ENCODE measurements at places on chromosomes 6 and 20. TPM values are rescaled to one million over a fixed set of nuclear protein-coding genes. Genes with fewer than 3 reads are reported as not detected.

- H3K4me1 ChIP-seq, result peaks cover 11% of the 10 kb centered on the region
- H3K36me3 ChIP-seq, result no peaks in the 10 kb centered on the region
- DNase-seq, result no peak
- no peaks in the 10 kb centered on the region for H3K27me3 ChIP-seq
Observed at GRCh38 chr20:11499101-11499634, 418.5 kb upstream of the BTBD3 start.

- no peak overlapping the region for H3K27ac ChIP-seq
- no peak overlapping the region for H3K4me3 ChIP-seq
- peaks cover 7% of the 10 kb centered on the region for H3K4me1 ChIP-seq
- no peaks in the 10 kb centered on the region for H3K36me3 ChIP-seq
- DNase-seq, result no peak
Observed at GRCh38 chr6:20933057-20933788, 399.0 kb downstream of the CDKAL1 start.

- H3K4me1 ChIP-seq, result peaks cover 71% of the 10 kb centered on the region
- no peaks in the 10 kb centered on the region for H3K27me3 ChIP-seq
- H3K27ac ChIP-seq, result peak overlapping the region; percentile 100
- no peak for DNase-seq
- no peaks in the 10 kb centered on the region for H3K36me3 ChIP-seq
Observed at GRCh38 chr20:47318027-47318585, 38.4 kb downstream of the ZMYND8 start.

DNA sequence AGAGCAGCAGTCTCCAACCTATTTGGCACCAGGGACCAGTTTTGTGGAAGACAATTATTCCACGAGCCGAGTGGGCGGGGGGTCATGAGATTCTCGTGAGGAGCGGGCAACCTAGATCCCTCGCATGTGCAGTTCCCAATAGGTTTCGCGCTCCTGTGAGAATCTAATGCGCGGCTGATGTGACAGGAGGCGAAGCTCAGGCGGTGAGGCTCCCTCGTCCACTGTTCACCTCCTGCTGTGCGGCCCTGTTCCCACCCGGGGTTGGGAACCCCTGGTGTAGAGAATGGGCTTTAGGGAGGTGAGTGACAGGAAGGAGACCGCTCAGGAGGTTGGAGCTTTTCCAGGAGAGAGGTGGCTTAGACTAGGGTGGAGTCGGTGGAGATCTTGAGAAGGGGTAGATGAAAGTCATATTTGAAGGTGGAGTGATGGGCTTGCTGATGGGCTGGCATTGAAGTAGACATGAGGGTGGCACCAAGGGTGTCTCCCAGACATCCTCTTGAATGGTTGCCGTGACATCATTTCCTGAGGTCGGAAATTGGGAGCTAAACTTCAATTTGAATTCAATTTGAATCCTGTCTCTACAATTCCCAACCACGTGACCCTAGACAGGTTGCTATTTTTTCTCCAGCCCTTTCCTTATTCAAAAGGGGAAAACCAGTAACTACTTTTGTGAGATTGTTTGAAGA lies 1.5 kb upstream of the RAD21L1 start:
- H3K4me3 ChIP-seq, result no peak overlapping the region
- peaks cover 35% of the 10 kb centered on the region for H3K27me3 ChIP-seq
- no peak for DNase-seq
- H3K27ac ChIP-seq, result no peak overlapping the region
- no peaks in the 10 kb centered on the region for H3K36me3 ChIP-seq

DNA sequence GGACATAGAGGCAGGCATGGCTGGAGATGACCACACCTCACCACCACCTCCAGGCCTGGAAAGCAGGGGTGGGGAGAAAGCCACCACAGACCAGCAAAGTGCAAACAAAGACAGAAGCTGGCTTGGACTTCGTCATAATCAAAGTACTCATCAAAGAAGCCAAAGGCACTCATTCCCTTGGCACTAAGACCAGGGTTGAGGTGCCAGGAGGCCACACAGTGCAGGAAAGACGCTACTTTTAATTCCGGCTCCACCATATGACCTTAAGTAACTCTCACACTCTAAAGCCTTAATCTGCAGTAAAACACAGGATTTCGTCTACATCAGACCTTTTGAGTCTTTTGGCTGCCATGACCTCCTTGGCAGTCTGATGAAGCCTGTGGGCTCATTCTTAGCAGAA lies 123.1 kb downstream of the HIVEP2 start:
- H3K27ac ChIP-seq, result no peak overlapping the region
- H3K27me3 ChIP-seq, result no peaks in the 10 kb centered on the region
- H3K36me3 ChIP-seq, result no peaks in the 10 kb centered on the region
- H3K4me3 ChIP-seq, result no peak overlapping the region
- DNase-seq, result no peak

GRCh38 chr6:116472706-116473105 lies 11.5 kb downstream of the CALHM6 start:
- no peak for DNase-seq
- H3K4me1 ChIP-seq, result no peaks in the 10 kb centered on the region
- H3K27ac ChIP-seq, result no peak overlapping the region
- no peaks in the 10 kb centered on the region for H3K27me3 ChIP-seq
- H3K36me3 ChIP-seq, result no peaks in the 10 kb centered on the region

GRCh38 chr20:4740774-4741431 lies 19.2 kb downstream of the PRND start:
- no peaks in the 10 kb centered on the region for H3K36me3 ChIP-seq
- H3K4me3 ChIP-seq, result no peak overlapping the region
- H3K27ac ChIP-seq, result no peak overlapping the region

DNA sequence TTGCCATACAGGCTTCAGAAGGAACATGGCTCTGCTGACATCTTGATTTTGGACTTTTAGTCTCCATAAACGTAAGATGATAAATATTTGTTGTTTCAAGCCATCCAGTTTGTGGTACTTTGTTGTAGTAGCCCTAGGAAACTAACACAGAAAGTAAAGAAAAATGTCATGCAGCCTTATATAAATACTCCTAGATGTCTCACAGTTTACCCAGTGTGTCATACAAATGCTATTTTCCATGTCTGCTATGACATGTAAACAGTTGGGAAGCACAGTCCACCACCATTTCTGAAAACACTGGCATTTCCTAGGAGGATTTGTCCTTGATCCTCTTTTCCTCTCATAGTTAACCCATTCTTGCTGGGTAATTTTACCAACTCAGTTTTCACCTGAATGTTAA lies 30.6 kb upstream of the ME1 start:
- H3K27me3 ChIP-seq, result peaks cover 53% of the 10 kb centered on the region
- H3K36me3 ChIP-seq, result no peaks in the 10 kb centered on the region
- H3K4me1 ChIP-seq, result peaks cover 7% of the 10 kb centered on the region
- DNase-seq, result no peak

OPRL1 gene
- total RNA-seq, result 1.1 TPM

TTK gene
- 79.6 TPM for total RNA-seq

SLC16A10 gene
- 37.6 TPM for total RNA-seq

All from GM23338 (cell line).